Stimulated activated CD4-positive, alpha-beta T cell treated with anti-CD3 and anti-CD28 coated beads, Interleukin-1b, Interleukin-23, amount 100 ng/mL, for 1 hour (primary cell): ENCODE measurements at places on chromosomes 2 and 18.

DNA sequence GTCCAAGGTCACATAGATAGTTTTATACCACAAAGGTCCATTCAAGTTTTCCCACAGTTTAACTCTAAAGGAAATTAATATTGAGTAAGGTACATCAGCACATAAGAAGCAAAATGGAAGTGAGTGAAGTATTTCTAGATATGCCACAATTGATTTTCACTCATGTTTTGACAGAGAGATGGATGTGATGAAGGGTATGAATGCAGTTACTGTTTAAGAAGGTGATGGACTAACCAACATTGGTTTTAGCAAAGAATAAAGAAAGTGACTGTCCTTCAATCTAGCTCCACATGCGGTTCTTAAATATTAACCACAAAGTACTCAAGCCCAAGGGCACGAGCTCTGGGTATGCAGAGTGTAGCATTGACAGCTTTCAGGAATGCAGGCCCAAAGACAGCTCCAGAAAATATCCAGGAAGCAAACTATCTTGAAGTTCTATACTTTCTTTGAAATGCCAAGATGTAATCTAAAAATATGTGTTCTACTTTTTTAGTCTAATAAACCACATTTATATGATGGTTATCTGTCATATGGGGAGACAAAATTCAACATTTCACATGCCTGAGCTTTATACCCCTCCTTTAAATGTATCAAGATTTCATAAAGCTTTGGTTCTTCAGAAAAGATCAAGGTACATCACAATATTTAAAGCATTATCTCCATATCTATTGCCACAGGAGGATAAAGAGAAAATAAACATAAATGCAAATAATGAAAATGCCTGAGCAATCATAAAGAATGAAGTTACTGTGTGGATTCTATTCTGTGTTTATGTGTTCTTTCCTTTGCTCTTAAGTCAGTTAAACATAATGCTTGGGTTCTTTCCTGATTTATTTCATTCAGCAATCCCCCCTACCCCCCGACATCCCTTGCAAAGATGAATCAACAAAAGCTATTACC lies 6.7 kb upstream of the SCN1A start:
- no peak for DNase-seq

DNA sequence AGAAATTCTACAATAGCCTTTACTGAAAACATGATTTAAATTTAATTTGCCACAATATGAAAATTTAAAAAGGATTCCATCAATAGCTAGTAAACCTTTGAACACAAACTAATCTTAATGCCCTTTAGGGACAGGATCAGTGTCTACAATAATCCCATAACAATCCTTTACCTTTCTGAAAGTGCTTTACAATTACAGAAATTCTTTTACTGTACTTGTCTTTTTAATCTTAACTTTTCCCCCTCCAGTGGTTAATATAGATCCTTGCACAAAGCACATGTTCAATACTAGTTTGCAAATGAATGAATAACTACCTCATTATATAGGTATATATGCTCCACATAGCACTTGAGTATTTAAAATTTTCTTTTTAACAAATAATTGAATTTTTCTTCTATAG lies 122.6 kb downstream of the PLEKHA3 start:
- DNase-seq, result no peak

DNA sequence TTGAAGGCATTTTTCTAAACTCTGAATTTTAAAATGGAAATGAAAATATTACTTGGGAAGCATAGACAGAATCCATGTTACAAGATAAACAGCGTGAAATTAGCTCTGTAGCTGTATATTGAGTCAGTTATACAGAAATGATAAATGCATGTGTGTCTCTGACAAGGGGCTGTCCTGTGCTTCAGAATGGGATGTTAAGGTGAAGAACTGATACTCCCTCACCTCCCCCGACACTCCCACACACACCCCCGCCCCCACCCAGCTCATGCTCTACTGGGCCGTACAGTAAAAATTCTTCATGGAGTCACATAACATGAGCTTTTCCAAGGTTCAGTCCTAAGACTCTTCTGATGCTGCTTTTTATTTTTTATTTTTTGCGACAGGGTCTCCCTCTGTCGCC lies 869 bp upstream of the THUMPD2 start:
- DNase-seq, result no peak

- DNase-seq, result no peak
These were observed 204.8 kb downstream of the TSN start for GRCh38 chr2:121960251-121960650.

DNA sequence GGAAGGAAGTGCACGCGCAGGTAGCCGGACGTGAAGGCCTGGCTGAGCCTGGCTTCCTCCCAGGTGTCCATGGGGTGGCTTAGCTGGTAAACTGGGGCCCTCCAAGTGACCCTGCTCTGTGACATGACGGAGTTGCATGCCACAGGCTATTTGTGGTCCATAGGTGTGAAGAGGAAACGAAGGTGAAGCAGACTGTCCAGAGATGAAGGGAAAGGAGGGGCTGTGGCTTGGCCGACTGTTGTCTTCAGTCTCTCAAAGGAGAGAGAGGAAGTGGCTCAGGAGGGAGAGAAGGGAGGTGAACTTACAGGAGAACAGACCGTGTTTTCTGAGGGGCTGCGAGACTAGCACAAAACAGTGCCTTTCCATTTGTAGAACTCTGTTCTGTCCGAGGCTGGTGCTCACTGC lies 19.3 kb downstream of the INPP5D start:
- DNase-seq, result no peak

- no peak for DNase-seq
These were observed 247.4 kb downstream of the MYO3B start for GRCh38 chr2:170425281-170425751.

GRCh38 chr18:908758-909724 lies 4.4 kb downstream of the ADCYAP1 start:
- no peak for DNase-seq

GRCh38 chr2:16141641-16141921 lies 201.2 kb downstream of the MYCN start:
- DNase-seq, result no peak

GRCh38 chr18:78983512-78983911 lies 3.9 kb downstream of the SALL3 start:
- no peak for DNase-seq

- no peak for DNase-seq
These were observed 133.0 kb downstream of the PRPF40A start for GRCh38 chr2:152584301-152584700.

DNA sequence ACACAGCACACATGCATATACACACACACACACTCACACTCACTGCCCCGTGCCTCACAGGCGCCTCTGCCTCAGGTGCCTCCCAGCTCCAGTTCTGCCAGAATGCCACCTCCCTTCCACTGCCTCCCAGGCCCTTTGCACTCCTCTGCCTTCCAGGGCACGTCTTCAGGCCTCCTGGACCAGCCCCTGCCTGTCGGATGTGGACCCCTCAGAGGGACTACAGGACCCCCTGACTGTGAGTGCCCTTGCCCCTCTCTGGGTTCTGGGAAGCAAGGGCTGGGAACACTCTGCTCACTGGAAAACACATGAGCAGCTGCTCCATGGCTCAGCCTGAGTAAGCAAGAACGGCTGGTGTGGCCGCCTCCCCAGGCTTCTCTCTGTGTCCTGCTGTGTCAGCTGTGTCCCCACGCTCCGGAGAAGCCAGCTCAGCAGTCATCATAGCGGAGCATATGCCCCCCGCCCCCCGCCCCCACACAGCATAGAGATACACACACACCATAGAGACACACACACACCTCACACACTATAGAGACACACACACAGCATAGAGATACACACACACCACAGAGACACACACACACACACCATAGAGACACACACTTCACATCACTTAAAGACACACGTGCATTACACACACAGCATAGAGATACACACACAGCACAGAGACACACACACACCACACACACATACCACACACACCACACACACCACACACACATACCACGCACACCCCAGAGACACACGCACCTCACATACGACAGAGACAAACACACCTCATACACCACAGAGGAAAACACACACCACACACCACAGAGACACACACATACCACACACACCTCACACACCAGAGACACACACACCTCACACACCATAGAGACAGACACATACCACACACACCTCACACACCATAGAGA lies 271.3 kb downstream of the CYRIA start:
- DNase-seq, result no peak

GRCh38 chr2:23532391-23533337 lies 147.7 kb downstream of the KLHL29 start:
- DNase-seq, result no peak
